ENCODE measurements at places on chromosomes 12 and 14.
A peak's percentile ranks its signal among the peaks of the same experiment; 100 is the strongest.

GRCh38 chr12:84891106-84891838, 21.3 kb downstream of the SLC6A15 start:
- no peak for DNase-seq

DNA sequence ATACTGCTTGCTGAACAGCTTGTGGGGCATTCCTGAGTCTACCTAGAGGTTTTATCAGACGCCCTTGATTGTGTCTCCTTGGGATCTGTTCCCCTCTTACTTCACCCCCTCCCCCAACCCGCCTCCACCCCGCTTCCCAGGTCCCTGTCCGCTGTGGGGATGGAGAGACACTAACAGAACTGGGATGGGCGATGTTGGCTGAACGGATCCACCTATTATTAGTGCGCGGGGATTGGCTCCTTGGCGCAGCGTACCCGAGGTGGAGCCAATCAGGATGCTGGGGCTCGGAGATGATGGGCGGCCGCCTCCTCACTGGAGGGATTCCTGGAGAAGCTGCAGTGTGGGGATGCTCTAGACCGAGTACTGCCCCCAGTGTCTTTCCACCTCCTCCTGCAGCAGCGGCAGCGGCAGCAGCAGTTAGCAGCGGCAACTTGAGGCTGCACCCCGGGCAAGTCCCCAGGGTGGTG, at the start of gene SYT1:
Gene SYT1 (plus strand): TSS at position 372 of the 467 bp plus-strand sequence.
- DNase-seq: peak; percentile 85

- no peak for DNase-seq
Measured at GRCh38 chr14:69673578-69674305, 62.3 kb downstream of the SUSD6 start.

DNA sequence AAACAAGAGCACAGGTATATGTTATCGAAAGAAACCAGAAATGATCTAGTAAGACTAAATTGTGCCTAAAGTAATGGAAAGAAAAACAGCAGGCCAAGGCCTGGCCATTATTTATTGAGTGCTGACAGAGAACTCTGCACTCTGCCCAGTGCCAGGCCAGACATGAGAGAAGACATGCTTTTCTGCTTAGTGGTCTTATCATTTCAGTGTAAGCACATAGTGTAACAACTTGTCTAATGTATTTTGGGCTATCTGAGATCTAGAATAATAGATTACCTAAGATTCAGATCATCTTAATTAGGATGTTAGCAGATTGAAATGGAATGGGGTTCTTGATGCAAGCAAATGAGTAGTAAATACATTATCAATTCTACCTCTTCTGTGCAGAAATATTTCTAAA, 278.3 kb downstream of the AKAP6 start:
- DNase-seq: no peak

DNA sequence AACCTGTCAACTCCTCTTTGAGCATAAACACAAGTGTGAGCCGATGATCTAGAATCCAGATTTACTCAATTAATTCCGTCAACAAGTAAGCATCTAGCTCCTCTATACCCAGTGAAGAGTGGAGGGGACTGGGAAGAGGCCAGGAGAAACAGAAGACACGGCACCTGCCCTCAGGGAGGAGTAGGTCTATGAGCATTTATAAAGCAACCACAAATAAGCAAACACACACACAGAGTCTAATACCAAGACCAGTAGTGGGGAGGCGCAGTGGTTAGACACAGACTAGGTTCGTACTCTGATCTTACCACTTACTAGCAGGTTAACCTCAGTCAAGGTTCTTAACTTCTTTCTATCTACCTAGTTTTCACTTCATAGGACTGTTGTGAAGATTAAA, 5.9 kb upstream of the FOXN3 start:
- DNase-seq: no peak

Data from head of caudate nucleus (tissue), 42 donors.